ENCODE measurements at places on chromosomes 3 and 15.

DNA sequence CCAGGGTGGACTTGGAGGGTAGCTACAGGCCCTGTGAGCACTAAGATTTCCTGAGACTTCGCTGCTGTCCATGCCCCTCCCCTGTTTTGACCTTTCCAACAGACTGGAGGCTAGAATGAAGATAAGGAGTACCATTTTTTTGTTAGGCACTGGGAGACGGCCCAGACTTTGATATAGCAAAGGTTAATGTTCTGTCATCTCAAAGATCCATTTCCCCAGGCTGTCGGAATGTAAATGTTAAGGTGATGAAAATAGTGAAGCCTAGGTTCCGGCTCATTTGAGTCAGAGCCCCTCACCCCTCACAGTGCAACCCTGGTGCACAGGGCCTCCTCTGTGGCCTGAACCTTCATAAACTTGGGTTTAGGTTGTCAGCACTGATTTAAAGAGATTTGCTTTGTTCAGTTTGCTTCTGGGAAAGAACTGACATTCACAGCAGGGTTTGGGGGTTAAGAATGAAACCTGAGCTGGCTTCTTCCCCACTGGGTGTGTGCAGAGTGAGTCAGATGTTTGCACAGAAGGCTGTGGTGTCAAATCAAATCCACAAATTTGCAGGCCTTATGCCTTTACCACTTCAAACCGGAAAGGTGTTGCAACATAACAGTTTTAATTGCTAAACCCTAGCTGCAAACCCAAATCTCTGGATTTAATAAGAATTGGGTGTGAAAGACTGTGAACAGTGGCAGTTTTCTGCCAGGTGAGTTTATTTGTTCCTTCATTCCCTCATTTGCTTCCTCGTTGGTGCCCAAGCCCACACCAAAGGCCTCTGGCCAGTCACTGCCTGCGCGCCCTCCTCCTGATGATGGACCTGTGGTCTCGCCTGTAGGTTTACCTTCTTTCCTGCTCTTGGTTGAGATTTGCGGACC is 20.6 kb upstream of the KCTD6 start:
- DNase-seq = no peak

DNA sequence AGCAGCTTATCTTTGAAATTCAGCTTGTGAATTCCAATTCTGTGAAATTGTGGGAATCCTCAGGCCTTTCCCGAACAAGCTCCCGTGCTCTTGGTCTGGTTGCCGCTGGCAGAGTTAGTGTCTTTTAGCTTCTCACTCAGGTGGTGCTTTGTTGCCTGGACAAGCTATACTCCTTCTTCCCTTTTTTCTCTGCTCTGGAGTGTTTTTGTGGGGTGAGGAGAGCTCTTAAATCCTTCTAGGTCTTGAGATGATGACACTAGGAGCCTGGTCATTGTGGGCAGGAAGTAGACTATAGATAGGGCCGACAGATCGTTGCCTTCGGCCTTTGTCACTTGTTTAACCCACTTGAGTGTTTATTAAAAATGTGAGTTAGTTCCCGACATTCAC is 93.8 kb downstream of the SLCO3A1 start:
- no peak for DNase-seq

DNA sequence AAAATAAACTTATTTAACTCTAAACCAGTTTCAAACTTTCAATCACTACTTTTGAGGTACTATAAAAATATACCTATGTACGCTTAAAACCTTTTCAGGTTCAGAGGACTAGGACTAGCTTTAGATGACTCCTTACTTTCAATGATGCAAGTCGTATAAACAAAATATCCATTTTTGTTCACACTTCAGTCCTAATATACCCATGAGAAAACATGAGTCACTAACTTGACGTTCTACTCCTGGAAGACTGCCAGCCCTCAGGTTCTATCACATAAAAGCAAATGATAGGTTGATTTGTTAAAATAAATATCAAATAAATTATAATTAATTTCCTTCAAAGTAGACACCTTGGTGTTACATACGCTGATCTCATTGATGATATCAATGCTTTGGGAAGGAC is 10.6 kb upstream of the P3H2 start:
- DNase-seq = no peak

DNA sequence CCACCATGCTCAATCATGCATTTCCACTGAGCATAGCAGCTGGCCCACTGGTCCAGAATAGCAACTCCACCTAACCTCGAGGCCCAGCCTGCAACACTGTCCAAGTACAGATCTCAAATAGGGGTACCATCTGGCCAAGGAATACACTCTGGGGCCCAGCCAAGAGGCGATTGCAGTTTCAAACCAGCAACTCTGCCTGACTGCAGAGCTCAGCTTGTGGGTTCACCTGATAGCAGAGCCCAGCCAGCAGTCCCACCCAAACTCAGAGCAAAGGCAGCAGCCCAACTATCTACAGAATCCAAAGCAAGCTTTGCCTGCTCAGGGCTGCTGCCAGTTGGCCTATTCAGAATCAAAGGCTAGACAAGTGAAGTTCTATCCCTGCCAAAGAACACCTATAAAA is 30.5 kb downstream of the POLQ start:
- no peak for DNase-seq

DNA sequence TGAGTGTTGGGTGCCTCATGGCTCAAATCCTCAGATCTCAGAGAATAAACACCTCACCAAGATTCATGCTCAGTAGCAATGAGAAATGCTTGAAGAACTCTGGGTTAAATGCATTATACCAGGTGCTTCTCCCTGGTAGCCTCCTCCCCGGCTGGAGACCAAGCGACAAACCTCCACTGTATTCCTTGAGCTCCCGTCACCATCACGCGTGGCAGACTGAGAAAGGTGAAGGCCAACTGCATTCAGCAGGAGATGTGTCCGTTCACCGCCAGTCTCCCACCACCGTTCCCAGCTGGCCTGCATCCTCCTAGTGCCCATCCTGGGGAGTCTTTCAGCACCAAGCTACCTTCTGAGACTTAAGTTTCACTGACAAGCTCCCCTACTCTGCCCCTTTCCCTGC is 7.5 kb downstream of the CSTA start:
- no peak for DNase-seq

Data from effector CD8-positive, alpha-beta T cell (primary cell).